Left forelimb (tissue), 1 donor: ENCODE measurements at places on chromosomes 1 and 21.

GRCh38 chr21:34691390-34692032 is 22.7 kb downstream of the CLIC6 start:
- no peak for DNase-seq

GRCh38 chr1:102546251-102546650 is 549.5 kb upstream of the OLFM3 start:
- no peak for DNase-seq

- DNase-seq = no peak
These were observed 315.2 kb upstream of the BRINP3 start for GRCh38 chr1:190792873-190793272.

DNA sequence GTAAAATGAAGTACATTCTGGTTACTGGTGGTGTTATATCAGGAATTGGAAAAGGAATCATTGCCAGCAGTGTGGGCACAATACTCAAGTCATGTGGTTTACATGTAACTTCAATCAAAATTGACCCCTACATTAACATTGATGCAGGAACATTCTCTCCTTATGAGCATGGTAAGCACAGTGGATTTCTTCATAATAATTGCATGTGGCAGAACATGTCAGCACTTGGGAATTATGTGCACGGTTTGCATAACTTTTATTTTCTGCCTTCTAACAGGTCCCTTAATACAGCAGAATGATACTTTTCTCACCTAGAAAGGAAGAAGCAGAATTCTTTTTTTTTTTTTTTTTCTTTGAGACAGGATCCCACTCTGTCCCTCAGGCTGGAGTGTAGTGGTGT is 3.8 kb downstream of the CTPS1 start:
- DNase-seq = no peak

GRCh38 chr1:155277902-155278688 is 832 bp downstream of the HCN3 start:
- DNase-seq = peak; percentile 80

DNA sequence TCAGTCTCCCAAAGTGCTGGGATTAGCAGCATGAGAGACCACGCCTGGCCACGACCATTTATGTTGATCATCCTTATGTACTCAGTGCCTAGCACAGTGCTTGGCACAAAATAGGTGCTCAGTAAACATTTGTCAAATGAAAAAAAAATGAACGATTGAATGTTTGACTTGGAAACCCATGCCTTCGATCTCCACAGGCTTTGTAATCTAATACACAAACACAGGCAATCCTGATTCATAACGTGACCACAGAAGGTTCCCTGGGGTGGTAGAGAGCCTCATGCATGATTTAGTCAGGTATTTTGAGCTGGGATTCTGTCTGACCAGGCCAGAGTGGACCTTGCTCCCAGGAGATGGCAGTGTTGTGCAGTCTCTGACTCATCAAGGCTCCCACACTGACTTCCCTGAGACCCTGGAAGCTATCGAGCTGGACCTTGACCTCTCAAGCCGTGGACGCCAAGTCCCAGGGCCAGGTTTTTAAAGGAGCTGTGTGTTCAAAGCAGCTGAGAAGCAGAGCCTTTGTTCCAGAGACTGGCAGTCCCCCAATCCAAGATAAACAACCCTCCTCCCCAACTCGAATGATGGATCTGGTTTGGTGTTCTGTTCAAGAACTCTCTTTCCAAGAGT is 81.1 kb downstream of the PGM1 start:
- no peak for DNase-seq

DNA sequence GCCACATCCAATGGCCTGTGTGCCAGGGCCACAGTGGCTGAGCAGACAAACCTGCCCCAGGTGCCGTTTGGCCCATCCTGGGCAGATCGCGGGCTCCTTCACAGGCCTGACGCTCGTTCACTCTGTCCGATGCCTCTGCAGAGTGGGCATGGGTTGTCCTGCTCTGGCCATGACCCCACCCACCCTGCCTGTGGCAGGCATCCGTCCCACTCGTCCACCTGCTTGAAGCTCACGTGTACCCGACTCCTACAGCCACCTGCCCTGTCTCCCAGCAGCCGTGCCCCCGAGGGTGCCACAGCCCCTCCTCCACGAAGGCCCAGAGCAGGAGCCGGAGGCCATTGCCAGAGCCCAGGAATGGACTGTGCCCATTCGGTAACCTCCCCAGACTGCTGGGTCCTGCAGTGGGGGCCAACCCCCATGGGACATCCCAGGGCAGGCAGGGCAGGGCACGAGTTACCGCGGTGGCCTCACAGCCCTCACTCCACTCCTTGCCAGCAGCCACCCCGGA is 41.9 kb downstream of the TRIM11 start:
- peak; percentile 57 for DNase-seq

DNA sequence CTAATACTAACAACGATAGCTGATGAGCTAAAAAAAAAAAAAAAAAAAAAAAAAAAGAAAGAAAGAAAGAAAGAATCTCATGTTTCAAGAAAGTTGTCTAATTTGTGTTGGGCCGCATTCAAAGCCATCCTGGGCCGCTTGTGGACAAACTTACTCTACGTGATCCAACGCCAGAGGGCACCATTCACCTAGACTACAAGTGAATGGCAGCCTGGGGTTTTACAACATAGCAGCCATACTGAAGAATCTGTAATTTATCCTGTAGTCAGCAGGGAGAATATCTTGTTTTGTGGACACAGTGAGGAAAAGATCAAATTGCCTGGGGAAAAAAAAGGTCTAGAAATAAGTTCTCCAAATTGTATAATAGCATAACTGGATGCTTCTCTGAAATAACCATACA is 47.0 kb downstream of the CYP2J2 start:
- DNase-seq = no peak

- DNase-seq = no peak
These were observed 64.3 kb downstream of the RERE start for GRCh38 chr1:8752921-8753713.

GRCh38 chr1:168079761-168080160 is 57.0 kb downstream of the GPR161 start:
- no peak for DNase-seq

- peak; percentile 56 for DNase-seq
These were observed 2.3 kb upstream of the MAP3K6 start for GRCh38 chr1:27368869-27369582.

GRCh38 chr1:72282271-72283021 is at the start of gene NEGR1:
NEGR1 (minus strand) TSS chr1:72282539.
- DNase-seq = peak; percentile 91

GRCh38 chr1:220812308-220812707 is 25.6 kb downstream of the MTARC1 start:
- DNase-seq = no peak

GRCh38 chr1:167957710-167958109 is 20.8 kb upstream of the MPC2 start:
- no peak for DNase-seq

- DNase-seq = no peak
These were observed 6.1 kb upstream of the SLC19A2 start for GRCh38 chr1:169491845-169492281.

- DNase-seq = peak; percentile 72
These were observed 492 bp downstream of the FOXO6 start for GRCh38 chr1:41361495-41362356.

DNA sequence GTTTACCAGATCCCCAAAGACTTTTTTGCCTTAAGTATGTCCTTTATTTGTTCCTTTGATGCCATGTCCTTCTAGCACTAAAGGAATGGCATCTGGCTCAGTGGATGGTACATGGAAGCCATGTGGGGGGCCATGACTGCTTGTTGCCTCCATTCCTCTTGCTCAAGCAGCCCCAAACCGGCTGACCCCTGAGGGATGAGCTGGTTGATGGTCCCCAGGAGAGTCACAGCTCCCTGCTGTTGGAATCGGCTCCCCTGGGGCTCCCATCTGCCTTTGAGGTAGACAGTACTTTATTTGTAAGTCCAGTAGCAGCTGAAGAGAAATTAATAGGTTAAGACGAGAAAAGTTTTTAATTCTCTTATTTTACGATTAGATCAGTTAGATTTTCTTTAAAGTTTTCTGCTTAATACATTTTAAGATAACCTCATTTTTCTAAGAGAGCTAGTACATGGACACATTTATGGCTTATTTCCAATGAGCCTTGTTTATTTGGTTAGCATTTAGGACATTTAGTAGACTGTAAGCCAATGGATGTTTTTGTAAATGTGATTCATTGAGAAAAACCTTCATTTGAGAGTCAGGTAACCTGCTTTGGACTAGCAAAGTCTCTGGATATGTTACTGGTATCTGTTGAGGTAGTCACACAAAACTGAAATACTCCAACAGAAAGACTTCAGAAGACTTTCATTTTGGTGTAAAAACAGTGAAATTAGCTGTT is 88.2 kb downstream of the CAMTA1 start:
- DNase-seq = no peak

- no peak for DNase-seq
These were observed 18.4 kb upstream of the CDCA8 start for GRCh38 chr1:37673920-37674319.

DNA sequence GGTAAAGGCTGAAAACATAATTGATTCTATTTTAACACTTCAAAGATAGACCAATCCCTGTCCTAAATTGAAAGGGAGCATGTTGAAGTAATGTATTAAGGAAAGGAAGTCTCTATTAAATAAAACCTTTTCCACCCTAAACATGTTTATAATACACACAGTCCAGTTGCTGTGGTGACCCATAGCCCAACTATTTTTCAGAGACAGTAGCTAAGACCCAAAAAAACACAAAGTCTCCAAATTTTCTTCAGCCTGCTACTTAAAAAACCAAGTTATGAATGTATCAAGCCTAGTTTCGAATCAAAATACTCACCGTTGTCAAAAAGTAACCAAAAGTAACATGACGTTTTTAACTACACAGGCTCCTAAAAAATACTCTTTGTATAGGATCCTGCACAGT is 1.6 kb downstream of the ELK4 start:
- no peak for DNase-seq
